ENCODE measurements at places on chromosomes 2 and 18.

- DNase-seq, result no peak
Measured at GRCh38 chr2:190607657-190608357, 41.1 kb upstream of the NAB1 start.

DNA sequence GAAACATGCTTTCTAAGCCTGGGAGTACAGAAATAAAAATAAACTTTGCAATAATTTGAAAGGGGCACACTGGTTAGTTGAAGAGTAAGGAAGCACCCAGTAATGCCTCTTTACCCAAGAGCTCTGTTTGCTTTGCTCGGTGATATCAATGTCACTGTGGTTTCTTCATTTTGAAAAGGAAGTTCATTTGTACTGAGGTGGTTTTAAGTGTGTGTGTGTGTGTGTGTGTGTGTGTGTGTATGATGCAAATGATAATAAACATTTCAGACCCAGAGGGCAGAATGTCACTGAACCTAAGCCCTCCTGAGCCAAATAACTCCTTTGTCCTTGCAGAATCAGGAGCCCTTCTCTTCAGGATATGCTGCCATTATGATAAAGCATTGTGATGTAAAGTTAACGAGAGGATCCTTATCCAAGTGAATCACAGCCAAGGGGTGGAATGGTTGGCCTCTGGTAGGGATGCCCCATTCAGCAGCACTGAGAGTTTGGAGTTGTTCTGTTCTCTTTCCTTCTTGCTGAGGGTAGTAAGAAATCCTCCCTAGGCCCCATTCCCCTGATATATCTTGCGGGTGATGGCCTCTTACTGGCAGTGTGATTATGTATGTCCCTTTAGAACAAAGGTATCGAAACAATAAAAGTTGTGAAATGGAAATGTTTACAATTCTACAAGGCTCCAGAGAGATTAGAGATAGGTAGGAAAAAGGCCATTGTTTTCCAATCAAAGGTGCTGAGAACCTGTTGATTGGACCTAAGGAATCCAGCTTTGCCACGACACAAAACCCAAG is 7.6 kb downstream of the ITGA6 start:
- no peak for DNase-seq

GRCh38 chr18:23207994-23208393 is 72.7 kb downstream of the CABLES1 start:
- no peak for DNase-seq

DNA sequence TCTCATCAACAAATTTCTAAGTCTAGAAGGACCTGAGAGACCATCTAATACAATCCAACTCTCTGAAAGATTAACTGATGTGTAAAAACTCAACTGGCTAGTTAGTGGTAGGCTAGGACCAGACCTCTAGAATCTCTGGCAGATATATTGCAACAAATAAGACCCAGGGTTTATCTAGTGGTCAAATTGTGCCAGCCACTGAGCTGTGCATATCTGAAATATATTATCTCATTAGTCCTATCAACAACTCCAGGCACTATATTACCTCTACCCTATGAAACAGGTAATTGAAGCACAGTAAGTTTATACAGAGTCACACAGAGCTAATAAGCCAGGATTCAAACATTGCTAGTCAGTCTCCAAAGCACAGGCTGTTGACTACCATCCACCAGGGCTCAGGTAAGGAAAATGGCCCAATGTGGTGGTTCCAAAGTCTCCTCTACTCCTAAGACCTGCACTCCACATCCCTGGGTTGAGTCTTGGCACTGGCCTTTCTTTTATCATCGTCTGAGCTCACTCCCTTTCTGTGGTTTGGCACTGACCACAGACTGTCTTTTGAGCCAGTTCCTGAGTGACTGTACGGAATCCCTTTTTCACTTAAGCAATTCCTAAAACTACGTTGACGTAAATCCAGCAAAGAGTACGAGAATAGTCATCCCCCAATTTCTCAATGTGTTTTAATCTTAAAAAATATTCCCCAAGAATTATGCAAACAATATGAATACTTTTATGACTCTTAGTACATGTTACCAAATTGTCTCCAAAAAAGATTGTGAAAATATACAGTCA is 11.9 kb upstream of the PID1 start:
- no peak for DNase-seq

GRCh38 chr2:7025082-7025481 is 107.9 kb downstream of the RNF144A start:
- no peak for DNase-seq
